Foreskin melanocyte (primary cell): ENCODE measurements at places on chromosomes 7 and 10.

- DNase-seq, result no peak
Observed at GRCh38 chr10:44476409-44477045, 91.6 kb upstream of the CXCL12 start.

GRCh38 chr10:60224066-60224705 is 165.5 kb downstream of the ANK3 start:
- DNase-seq, result no peak

DNA sequence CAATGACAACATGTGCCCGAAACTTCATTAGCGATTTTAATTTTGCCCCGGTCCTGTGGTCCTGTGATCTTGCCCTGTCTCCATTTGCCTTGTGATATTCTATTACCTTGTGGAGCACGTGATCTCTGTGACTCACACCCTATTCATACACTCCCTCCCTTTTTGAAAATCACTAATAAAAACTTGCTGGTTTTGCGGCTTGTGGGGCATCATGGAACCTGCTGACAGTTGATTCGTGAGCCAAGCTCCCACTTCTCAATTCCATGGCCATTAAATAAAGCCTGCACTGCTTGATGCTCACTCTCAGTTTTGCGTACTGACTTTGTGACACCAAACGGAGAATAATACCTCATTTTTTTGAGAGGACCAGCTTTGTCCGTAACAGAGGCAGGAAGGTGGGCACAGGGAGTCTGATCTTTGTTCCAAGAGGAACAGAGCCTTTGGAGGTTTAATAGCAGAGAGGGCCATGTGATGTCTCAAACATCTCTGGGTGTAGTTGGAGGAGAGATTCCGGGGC is 3.8 kb upstream of the ADAMTS14 start:
- DNase-seq, result no peak

DNA sequence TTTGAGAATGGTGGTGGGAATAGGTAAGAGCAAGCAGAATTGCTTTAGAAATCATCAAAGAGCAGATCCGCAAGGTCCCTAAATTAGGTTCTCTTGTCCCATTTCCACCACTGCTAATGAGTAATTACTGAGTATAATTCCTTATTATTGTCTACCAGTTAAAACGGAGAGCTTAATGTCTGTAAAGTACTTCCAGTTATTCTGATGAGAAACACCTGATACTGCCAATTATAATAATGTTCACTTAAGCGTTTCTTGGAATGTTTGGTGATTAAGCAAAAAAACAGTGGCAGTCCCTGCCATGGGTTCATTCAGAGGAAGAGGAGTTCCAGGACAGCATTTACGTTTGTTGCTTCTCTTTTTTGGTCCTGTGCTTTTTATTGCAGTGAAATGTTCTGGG is 358.5 kb upstream of the GALNT17 start:
- no peak for DNase-seq

- DNase-seq, result no peak
Observed at GRCh38 chr10:129909080-129909479, 55.0 kb downstream of the EBF3 start.

DNA sequence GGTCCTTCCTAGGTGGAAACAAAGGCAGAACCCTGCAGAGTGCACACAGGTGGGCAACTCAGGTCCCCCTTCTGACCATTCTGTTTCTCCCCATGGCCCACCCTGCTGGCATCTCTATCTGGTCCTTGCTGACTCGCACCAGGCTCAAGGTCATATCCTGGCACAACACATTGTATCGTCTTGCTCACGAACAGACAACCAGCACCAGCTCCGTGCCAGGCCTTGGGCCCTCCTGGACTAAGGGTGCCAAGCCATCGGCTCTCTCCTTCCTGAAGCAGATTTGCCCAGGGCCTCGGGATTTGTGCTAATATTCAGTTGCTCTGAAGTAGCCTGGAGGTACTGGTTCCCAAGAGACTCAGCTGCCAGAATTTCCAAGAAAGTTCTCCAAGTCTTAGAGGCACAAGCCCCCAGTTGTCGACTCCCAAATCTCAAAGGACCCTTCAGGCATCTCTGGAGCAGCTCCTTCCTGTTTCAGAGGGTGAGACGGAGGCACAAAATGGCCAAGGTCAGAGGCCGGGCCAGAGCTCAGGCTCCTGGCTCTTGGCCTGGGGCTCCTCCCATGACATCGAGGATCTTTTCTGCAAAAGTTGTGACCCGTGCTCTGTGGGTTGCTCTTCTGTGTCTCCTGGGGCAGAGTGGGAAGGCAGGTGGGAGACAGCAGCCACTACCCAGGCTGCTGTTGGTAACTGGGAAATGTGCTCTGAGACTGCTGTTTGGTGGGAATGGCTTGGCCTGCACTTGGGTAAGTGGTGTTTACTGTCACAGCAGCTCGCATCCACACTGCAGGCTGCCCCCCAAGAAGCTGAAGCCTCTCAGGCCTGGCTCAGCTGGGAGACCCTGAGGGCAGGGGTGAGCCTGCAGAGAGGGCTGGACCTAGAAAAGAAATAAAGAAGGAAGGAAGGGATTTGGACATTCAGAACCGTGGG is 121.3 kb downstream of the RGS10 start:
- DNase-seq, result no peak

DNA sequence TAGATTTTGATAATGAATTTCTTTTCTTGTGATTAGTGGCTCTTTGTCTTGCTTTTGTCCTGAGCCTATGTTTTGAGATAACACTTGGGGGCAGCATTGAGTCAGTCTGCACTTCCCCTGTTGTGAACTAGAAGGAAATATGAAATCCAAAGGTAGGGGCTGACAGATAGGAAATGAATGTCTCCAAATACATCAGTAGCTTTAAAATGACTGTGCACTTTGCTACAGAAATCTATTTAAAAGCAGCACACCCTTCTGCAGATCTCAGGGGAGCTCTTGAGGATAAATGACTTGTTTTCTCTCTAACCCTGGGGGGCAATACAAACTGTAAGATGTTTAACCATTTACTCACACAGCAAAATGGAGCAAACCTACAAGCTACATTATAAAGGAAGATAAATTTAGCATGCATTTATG is 176.0 kb upstream of the MYO3A start:
- peak; percentile 11 for DNase-seq

DNA sequence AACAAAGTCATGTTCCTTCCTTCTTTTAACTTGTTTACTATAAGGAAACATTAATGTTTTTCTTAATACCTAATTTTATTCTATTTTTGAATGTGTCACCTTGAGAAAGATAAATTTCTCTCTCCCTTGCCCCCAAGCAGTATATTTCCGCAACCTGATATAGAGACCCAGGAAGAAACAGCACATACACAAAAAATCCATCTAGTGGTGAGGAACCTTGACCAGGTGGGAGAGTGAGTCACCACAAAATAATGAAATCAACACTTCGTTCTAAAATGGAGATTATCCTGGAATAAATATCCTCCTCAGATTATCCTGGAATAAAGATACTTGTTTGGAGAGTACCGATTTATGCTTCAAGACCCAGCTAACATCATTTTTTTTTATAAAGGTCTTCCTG is 232.9 kb upstream of the PTN start:
- no peak for DNase-seq

DNA sequence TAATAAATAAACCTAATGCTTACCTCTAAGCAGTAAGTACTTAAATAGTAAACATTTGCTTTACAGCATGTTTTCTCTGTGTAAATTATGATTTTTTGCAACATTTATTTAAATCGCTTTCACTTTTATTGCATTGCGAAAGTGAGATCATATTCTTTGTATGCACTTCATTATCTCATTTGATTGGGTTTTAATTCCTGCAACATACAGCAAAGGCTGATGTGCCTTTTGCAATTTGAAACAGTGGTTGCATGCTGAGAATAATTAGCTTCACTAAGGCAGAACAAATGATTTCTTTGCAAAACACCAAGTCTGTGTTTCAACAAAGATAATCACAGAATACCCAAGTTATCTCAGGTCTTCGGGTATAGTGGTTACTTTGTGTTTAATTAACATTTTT is 16.3 kb upstream of the THSD7A start:
- DNase-seq, result no peak

GRCh38 chr7:105055621-105056020 is 41.6 kb downstream of the KMT2E start:
- DNase-seq, result no peak

DNA sequence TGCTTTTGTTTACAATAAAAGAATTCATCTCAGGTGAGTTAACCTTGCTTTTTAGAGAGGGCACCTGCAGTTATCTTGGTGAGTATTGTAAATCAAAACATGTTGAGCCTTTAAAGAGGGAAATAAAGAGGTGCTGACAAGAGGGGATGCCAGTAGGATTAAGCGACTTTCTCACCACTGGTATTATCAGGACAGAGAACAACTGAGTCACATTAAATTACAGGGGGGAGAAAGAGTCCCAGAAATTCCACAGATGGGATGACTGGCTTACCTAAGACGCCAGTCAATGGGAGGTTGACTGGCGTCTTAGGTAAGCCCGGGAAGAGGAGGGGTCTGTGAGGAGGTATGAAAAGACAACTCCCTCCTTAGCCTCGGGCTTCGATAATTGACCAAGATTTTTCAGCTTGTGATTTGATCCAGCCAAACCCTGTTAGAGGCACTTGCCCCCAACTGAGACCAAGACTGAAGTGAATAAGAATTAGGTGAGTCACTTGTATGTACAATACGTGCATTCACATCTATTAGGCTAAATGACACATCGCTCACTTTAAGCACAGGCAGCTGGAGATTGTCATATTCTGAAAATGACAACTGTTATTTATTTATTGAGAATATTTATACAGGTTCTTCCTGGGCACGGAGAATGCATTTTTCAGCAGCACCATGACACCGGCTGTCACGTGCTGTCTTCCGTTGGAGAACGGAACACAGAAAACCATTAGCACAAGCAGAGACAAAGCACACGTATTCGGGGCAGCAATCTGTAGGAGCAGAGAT is 117.6 kb downstream of the SEM1 start:
- DNase-seq, result no peak

GRCh38 chr7:33824911-33825459 is 80.4 kb upstream of the BMPER start:
- DNase-seq, result no peak

DNA sequence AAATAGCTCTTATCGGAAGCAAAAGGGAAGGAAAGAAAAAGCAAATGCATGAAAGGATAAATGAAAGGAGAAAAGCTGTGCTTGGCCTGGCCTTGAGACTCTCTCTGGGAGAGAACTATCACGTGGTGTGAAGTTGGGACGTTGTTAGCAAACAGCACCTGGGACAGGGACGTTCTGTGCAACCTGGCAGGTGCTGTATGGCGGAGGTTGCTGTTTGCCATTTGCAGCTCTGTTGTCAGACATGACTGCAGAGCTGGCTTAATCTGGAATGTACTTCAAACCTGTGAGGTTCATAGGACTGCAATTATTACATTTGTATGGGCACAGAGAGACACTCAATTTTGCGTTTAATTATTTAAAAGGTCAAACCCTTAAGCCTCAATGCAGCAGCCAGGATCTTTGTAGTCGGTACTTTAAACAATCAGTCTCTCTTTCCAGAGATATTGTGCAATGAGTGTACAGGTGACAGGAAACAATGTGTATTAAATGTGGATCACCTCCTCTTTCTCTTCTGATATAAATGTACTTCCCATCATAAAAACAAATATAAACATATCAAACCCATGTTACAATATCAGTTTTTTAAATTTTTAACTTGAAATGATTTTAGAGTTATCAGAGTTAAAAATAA is 800.5 kb upstream of the KCND2 start:
- no peak for DNase-seq
